ENCODE measurements at places on chromosomes 5 and 9. TPM values are rescaled to one million over a fixed set of nuclear protein-coding genes. Genes with fewer than 3 reads are reported as not detected.

RNF180 gene
- total RNA-seq: 2.8 TPM

CD180 gene
- total RNA-seq: not detected

GRCh38 chr9:118423721-118424120 is 719.5 kb downstream of the TLR4 start:
- DNase-seq: no peak

HRCT1 gene
- total RNA-seq: 3.2 TPM

DNA sequence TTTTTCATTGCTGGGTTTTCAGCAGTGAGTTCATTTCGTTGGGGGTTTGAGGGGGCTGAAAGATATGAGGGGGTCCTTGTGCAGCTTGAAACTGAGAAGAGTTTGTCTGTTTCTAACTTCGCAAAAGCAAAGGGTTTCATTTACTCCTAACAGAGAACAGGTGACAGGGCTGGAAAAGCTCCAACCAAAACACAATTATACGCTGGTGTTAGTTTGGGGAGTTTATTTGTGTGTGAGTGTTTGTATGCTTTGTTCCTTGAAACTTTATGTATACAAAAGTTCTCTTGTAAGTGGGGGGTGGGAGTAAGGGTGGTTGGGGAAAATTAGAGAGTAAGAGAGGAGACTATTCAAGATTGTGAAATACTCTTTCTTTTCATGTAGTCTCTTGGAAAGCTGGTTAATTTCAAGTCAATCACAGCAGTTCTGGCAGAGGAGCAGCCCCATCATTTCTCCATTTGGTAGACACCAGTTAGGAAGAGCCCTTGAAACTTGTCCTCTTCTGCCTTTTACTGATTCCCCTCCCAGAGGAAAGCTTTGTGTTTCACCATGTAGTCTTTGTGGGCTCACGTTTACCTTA is 881 bp downstream of the TNFAIP8 start:
- no peak for DNase-seq

RNF208 gene
- 0.40 TPM for total RNA-seq

SPEF2 gene
- total RNA-seq: 2.9 TPM
